ENCODE measurements at places on chromosomes 4 and X.
A peak's percentile ranks its signal among the peaks of the same experiment; 100 is the strongest.

- peak; percentile 47 for DNase-seq
Measured at GRCh38 chrX:28920153-28920943, 333.1 kb downstream of the IL1RAPL1 start.

DNA sequence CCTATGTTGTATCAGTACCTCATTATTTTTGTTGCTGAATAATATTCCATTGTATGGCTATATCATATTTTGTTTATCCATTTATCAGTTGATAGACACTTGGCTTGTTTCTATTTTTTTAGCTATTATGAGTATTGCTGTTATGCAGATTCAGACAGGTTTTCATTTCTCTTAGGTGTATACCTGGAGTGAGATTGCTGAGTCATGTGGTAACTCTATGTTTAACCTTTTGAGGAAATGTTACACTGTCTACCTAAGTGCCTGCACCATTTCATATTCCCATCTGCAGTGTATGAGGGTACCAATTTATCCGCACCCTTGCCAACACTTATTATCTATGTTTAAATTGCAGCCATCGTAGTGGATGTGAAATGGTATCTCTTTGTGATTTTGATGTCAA lies 43.0 kb upstream of the SH3RF1 start:
- no peak for DNase-seq

GRCh38 chr4:177246641-177247584 lies 62.8 kb upstream of the NEIL3 start:
- DNase-seq: no peak

- DNase-seq: no peak
Measured at GRCh38 chr4:165532976-165533375, 154.2 kb downstream of the CPE start.

DNA sequence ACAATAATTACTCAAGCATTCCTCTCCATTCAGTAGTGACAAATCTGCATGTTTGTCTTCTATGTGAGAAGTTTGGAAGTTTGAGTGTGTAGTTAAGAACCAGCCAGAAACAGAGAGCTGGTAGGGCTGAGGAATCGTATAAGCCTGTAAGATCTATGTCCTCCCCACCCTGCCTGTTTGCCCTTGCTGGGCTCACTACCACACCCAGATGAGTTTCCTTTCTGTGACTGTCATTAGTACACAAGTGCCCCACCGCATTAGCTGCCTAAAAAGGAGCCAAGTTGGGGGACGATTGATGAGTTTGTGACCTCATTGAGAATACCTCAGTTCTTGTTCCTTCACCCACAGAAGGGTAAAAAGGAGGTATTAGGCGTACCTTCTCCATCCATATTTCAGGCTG lies 28.3 kb downstream of the DOCK11 start:
- DNase-seq: no peak

All from endothelial cell of umbilical vein (primary cell).